ELR (cell line): ENCODE measurements at places on chromosomes 5 and 9.
A peak's percentile ranks its signal among the peaks of the same experiment; 100 is the strongest.

GRCh38 chr5:143605403-143606005, 202.0 kb upstream of the NR3C1 start:
- peak; percentile 45 for DNase-seq

DNA sequence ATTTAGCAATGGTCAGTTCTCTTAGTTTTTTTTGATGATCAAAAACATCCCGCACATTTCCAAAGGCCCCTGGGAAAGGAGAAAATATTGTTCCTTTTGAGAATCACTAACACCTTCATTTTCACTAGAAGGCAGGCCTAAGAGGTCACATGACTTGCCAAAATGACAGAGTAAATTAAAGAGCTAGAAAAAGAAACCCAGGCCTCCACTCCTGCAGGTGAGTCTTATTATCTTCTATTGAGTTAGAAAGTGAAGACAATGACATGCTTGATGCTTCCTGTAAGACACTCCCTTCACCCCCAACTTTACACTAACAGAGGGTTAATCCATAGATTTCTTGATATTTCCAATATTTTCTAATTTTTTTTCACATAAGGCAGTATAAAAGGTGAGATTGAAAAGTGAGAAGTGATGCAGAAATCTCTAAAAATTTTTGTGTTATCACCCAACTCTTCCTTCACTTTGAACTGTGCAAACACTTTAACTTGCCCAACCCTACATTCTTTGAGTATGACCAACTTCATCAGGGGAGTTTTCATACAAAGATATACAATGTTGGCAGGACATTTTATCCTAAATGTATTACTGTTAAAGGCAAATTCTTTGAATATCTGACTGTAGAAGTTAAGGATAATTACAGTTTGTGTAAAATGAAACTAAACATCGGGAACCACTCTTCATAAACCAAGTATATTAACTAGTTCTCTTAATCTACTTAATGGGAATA, 57.1 kb downstream of the SUB1 start:
- peak; percentile 34 for DNase-seq

DNA sequence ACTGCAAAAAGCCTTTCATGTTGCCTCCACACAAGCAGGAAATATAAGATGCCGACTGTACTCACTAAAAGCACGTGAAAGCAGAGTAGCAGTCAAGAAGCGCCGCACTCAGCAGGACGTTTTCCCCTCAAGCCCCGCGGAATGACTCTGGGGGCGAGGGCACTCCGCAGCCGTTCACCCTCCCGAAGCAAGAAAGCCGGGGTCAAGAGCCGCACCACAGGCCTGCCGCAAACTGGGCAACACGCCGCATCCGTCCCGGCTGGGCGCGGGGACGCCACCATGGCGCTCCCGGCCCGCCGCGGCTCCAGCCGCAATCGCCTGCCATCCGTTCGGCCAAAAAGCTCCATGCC, 364 bp downstream of the RPS6 start:
- DNase-seq = peak; percentile 43

DNA sequence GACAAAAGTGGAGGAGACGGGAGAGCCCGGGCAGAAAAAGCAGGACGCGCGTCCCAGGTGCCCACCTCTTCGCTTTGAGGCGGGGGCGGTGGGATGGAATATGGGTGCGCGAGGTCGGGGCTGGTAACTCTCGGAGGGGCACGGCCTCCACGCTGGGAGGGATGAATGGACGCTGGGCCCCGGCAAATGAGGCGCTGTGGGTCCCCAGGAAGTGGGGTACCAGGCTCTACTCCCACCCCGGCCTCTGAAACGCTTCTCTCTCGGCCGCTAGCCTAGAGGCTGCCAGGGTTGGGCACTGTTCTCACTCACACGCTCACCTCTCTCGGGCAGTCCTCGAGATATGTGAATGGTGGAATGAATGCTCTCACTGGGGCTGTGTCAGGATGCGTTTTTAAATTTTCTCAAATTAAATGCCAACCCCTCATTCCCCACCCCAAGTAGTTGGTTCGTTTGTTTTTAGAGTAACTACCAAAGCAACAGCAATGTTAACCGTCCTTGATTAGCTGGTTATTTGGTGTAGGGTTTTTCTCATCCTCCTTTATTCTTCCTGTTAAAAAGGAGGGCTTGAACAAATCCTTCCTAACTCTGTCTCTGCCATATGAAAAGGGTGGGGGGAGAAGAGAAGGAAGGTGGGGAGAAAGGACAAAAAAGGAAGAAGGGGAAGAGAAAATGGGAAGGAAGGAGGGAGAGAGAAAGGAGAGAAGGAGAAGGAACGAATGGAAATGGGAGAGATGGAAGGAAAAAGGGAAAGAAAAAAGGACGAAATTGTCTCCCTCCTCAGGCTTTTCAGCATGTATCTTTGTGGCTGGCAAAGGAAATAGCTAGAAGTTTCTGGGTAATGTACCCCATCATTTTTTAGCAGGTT, 1.3 kb upstream of the EBF1 start:
- no peak for DNase-seq

GRCh38 chr5:42005561-42006153, 80.6 kb downstream of the FBXO4 start:
- peak; percentile 43 for DNase-seq

DNA sequence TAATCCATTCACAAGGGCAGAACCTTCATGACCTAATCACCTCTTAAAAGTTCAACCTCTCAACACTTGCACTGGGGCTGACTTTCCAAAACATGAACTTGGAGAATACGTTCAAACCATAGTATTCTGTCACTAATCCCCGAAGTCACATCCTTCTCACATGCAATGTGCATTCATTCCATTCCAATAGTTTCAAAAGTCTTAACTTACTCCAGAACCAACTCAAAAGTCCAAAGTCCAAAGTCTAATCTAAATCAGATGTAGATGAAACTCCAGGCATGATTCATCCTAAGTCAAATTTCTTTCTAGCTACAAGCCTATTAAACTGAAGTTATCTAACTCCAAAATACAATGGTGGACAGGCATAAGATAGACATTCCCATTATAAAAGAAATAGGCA, 21.7 kb upstream of the ADAMTSL1 start:
- DNase-seq = no peak

DNA sequence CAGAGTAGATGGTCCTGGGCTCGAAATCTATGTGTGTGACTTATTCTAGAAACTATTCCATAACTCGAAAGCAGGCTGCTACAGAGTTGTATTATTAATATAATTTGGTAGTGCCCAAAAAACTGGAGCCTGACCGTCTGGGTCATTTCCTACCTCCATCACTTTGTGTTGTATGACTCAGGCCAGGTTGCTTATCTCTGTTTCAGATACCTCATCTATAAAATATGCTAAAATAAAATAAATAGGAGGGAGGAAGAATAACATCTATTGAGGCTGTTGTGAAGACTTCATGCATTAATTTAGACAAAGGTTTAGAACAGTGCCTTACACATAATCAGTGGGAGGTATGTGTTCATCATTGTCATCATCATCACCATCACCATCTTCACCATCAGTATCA, 57.7 kb downstream of the PDE4D start:
- DNase-seq = peak; percentile 25

GRCh38 chr9:91065231-91066041, 263.8 kb downstream of the SYK start:
- DNase-seq = no peak

- no peak for DNase-seq
Observed at GRCh38 chr5:179229331-179229831, 115.9 kb downstream of the ADAMTS2 start.

GRCh38 chr5:151288180-151288579, 15.4 kb downstream of the SLC36A3 start:
- peak; percentile 15 for DNase-seq

DNA sequence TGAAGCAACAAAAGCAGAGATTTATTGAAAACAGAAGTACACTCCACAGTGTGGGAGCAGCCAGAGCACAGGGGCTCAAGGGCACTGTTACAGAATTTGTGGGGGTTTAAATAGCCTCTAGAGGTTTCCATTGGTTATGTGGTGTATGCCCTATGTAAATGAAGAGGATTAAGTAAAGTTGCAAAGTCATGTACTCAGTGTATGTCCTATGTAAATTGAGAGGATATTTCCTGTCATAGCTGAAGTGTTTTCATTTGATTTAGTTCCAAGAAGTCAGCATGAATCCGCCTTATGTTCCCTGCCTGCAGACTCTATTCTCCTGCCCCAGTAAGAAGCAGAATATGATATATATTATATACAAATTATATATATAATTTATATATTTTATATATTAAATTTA, 966.0 kb upstream of the COX7C start:
- no peak for DNase-seq

GRCh38 chr9:94925751-94926430, 199.4 kb downstream of the AOPEP start:
- no peak for DNase-seq

DNA sequence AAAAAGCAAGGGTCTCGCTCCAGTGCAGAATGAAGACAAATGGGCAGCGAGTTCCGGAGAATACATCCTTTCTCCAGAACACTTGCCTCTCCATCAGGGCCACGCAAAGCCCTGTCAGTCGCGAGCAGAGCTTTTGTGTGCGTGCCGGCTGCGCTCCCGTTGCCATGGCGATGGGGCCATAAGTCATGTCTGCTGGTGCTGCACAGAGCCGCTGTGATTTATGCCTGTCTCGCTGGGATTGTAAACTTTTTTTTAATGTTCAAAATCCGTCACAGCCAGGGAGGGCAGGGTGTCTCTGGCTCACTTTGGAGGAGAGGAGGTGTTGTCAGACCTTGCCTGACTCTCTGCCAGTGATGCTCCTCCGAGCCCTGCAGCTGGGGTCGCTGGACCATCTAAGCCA, 272.7 kb downstream of the TRIM32 start:
- DNase-seq = peak; percentile 15

GRCh38 chr9:84940294-84940693, 270.8 kb downstream of the NTRK2 start:
- no peak for DNase-seq
